HS-5 (cell line): ENCODE measurements at places on chromosomes 2 and 18.

DNA sequence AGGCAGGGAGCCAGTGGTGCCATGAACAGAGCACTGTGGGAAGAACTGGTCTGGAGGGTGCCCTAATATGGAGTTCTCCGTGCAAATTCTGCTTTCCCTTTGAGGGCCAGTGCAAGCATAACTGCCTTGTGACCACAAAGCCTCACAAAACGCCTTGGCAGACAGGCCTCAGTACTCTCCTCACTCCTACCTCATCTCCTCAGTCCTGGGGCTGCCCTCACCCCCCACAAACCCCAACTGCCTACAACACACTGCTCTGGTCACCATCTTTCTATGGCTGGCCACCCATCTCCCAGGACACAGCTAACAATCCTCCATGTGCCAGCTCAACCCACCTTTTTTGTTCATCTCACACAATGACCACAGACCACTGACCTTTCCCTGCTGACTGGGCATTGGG lies 8.9 kb downstream of the COX5B start:
- no peak for DNase-seq

- no peak for DNase-seq
Observed at GRCh38 chr2:187900021-187900420, 345.8 kb upstream of the TFPI start.

GRCh38 chr2:235698028-235698427 lies 204.2 kb downstream of the AGAP1 start:
- DNase-seq = no peak

GRCh38 chr2:178998539-178998938 lies 51.4 kb downstream of the CCDC141 start:
- no peak for DNase-seq

DNA sequence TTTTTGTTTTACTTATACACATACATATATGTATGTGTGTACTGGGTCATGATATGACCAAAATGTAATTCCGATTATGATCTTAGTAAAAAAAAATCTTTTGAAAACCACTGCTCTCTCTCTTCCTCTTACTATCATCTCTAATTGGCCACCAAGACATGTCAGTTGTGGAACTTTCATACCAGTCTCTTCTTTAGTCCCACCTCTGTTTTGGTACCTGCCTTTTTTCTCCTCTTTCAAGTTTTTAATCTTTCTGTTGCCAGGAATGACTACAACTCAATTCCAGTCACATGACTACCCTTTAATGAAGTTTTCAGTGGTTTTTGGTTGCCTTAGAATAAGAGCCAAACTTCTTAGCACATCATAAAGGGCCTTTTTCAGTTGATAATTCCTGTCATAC lies 17.1 kb downstream of the RBM44 start:
- DNase-seq = no peak

GRCh38 chr2:37449761-37450296 lies 105.4 kb downstream of the QPCT start:
- DNase-seq = no peak

- DNase-seq = no peak
Observed at GRCh38 chr18:11308499-11308898, 159.1 kb upstream of the PIEZO2 start.

DNA sequence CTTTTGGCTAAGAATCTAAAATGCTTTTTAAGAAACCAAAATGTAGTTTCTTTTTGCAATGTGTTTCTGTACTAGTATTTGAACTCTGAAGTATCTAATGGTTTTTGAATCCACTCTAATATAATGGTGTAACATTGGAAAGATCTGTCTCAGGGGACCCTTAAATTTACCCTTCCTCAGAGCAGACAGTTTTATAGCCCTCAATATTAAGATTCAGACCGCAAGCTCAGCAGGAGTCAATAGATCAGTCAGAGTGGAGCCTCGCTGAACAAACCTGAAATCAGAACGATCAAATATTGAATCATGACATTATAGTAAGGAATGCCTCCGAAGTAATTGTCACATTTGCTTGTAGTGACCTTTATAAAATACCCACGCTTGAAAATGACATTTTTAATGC lies 18.3 kb downstream of the SGPP2 start:
- DNase-seq = no peak

DNA sequence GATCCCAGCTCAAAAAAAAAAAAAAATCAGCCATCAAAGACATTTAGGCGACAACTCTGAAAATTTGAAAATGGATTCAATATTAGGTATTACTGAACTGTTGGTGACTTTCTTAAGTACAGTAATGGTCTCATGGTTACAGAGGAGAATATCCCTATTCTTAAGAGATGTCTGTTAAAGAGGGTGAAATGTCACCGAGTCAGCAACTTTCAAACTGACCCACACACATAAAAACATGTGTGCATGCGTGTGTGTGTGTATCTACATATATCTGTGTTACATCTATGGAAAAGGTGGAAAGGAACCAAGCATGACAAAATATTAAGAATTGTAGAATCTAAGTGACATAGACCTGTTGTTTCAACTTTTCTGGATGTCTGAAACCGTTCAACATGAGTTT lies 41.6 kb upstream of the GLI2 start:
- DNase-seq = no peak

GRCh38 chr2:230942920-230943896 lies 18.2 kb upstream of the GPR55 start:
- DNase-seq = no peak

DNA sequence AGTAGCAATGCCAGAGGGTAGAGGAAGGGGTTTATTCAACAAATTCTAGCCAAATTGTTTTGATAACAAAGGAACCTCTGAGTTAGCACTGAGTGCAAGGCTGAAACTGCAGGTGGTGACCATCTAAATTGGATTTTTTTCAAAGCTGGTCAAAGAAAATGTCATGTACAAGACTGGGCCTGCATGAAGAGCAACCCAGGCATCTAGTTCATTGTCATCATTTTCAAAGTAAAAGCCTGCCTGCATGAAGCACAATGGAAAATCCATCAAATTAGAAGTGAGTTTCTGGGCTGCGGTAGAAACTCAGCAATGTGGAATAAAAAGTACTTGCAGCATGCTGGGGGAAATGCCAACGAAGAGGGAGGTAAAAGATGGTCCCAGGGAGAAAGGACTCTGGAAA lies 80.8 kb upstream of the PPP1CB start:
- DNase-seq = no peak

GRCh38 chr2:222669353-222669752 lies 2.1 kb upstream of the MOGAT1 start:
- DNase-seq = no peak

DNA sequence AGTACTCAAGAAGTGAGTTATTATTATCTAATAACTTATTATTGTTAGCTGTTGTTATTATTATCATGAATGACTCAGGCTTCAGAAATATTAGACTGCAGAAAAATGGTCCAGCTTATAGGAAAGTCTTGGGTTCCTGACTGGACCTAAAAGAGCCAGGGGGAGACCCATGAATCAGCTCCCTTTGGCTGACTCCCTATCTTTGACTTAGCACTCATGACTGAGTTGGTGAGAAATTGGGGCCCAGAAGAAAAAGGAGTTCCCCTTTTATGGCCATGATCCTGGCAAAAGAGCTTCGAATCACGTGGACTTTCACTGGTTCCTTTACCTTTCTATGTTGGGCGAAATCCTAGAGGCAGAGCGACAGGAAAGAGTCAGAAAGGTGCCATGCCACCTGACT lies 145.8 kb downstream of the MYO3B start:
- no peak for DNase-seq
